Kidney epithelial cell (primary cell): ENCODE measurements at places on chromosomes 6 and 20. TPM values are rescaled to one million over a fixed set of nuclear protein-coding genes. Genes with fewer than 3 reads are reported as not detected.

DNA sequence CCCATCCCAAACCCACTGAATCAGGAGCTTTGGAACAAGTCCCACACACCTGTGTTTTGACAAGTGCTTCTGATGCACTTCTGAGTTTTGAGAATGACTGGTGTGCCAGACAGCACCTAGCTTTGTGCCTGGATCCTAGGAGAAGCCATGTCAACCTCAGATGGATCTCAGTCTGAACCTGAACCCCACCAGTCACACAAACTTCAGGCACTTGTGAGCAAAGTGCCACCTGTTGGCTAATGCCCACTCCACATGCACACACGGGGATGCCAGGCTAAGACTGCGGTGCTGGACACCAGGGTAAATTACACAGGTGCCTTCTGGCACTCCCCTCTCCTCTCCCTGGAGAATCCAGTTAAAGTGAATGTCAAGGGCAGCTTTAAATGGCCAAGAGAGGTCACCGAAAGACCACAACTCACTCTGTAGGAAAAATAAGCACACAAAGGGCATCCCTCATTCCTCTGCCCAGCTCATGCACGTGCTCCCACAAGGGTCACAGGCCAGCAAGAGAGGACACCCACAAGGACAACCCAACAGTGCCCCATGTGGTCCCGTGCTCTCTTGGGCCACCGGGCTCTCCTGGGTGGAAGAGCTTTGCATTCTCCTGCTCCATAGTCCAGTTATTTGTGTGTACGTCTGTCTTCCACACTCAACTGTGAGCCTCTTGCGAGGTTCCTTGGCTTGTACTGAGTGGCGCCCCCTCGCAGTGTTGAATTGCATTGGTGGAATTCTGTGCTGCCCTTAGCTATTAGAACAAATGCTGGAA is 45.6 kb downstream of the TAF8 start:
- no peak for DNase-seq

- DNase-seq = no peak
Measured at GRCh38 chr6:136728976-136729515, 63.2 kb downstream of the MAP3K5 start.

DNA sequence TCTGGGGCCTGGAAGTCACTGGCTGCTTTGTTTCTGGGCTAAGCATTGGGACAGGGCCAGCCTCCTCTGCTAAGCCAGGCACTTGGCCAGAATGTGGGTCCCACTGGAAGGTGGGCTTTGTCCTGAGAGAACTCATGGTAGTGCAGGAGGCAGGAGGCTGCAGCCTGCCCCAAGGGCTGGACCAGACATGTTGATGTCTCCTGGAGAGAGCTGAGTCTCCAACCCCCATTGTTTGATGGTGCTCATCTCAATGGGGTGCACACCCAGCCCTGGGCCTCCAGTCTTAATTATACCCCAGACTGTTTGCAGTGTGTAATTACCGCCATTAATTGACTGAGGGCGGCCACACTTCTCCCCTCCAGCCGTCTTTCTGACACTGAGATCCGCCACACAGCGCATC is 220.5 kb upstream of the PMEPA1 start:
- no peak for DNase-seq

- DNase-seq = peak; percentile 80
Measured at GRCh38 chr6:4313044-4313686, 177.8 kb upstream of the ECI2 start.

Gene ZNF311
- 2.6 and 2.7 TPM in 2 replicates for total RNA-seq

Gene R3HDML
- not detected in 2 replicates for total RNA-seq
